ENCODE measurements at places on chromosomes 13 and 19.

GRCh38 chr13:89432997-89433396 lies 1761.8 kb downstream of the SLITRK5 start:
- no peak for DNase-seq

DNA sequence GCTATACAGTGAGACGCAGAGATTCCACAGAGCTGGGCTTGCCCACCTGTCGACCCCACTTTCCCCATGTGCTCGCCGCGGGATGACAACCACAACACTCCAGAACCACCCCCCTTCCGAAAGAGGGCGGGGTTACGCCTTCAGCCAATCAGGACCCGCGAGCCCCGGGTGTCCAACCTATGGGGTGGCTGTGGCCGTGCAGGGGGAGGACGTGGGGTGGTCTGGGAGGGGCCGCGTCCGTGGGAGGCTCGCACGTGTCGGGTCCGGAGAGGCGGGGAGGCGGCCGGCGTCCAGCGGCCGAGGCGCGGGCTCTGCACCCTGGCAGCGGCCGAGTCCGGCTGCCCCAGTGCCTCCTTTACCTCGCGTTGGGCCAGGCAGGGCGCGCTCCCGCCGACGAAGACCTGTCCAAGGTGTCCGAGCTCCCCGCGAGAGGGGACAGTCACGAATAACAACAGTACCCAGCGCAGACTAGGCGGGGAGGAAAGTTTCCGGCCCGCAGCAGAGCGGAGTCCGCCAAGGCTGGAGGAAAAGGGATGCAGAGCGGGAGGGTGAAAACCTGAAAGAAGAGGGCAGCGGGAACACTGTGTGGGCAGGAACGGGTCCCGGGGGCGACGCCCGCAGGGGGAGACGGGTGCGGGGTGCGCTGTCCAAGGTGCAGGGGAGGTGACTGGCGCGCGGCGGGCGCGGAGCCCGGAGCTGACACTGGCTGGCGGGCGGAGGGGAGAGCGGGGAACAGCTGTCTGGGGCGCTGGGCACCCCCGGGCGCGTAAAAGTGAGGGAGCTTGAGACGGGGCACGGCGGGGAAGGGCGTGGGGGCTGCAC lies 911 bp downstream of the ENOX1 start:
- no peak for DNase-seq

- DNase-seq, result no peak
Observed at GRCh38 chr13:50017819-50018218, 2.6 kb downstream of the KCNRG start.

DNA sequence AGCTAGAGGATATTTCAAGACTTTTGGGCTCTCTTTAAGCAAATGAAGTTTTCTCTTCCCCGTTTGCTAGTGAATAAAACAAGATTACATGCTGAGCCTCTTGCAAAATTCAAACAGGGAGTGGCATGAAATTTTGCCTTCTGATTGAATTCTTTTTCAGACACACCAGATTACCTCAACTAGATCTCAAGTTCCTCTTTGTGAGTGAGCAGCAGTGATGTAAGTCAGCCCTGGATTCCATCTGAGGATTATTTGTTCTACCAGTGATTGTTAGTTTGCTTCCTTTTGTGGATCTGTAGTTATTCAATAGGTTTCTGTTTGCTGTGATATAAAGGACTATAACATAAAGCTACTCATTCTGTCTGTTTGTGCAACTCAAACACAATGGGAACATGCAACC lies 407.7 kb downstream of the LMO7 start:
- DNase-seq, result no peak

DNA sequence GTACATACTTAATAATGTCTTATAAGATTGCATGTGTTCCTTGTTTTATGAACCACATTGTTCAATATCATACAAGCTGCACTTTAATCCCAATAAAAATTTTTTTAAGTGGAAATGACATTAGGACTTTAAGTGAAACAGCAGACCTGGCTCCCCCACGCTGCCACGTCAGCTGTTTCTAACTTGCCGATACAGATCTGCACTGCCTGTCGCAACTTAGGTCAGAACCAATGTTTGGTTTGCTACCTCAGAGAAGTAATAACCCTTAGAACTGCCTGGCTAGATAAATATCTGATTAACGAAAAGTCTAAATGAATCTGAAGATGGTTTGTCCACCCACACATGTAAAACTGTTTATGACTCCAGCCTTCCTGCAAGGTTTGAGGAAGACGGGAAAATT lies 327.5 kb upstream of the DACH1 start:
- no peak for DNase-seq

DNA sequence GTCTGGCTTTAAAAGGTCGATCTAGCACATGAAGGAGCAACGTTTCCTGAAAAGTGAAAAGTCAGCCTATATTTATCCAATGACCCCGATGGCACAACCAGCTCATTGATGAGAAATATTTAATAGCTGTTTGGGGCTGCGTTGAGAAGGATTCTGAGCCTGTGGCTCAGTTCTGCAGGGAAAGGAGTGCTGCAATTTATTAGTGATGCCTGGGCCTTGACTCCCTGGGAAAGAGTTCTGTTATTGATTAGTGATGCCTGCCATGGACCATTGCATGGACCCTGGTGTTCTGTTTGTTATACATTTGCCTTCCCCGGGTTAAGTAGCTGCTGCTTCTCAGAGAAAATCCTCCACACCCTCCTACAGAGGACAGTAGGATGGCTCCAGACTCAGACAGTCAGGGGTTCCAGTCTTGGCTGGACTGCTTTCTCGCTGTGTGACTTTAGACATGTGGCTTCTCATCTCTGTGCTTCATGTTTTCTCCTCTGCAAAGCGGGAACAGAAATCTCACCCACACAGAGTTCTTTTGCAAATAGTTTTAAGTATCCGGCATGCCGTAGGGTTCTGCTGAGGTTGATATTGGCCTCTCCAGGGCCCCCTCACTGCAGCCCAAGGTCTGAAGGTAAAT lies 17.7 kb upstream of the PTPRS start:
- no peak for DNase-seq

- DNase-seq, result no peak
Observed at GRCh38 chr13:30401347-30401746, 20.9 kb upstream of the UBE2L5 start.

DNA sequence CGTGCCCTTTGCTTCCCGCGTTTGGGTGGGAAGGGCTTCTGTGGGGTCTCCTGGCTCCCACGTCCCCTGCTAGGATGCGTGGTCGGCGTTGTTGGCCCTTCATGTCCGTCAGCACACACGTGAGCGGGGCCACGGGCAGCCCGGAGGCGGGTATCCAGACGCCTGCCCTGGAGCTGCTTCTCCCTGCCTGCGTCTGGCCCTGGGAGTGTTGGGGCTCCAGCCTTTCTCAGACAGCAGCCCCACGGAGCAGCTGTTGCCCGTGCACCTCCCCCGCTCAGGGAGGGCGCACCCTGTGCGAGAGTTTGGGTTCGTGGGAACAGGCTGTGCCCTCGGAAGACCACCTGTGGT lies 14.5 kb downstream of the DAZAP1 start:
- DNase-seq, result no peak

DNA sequence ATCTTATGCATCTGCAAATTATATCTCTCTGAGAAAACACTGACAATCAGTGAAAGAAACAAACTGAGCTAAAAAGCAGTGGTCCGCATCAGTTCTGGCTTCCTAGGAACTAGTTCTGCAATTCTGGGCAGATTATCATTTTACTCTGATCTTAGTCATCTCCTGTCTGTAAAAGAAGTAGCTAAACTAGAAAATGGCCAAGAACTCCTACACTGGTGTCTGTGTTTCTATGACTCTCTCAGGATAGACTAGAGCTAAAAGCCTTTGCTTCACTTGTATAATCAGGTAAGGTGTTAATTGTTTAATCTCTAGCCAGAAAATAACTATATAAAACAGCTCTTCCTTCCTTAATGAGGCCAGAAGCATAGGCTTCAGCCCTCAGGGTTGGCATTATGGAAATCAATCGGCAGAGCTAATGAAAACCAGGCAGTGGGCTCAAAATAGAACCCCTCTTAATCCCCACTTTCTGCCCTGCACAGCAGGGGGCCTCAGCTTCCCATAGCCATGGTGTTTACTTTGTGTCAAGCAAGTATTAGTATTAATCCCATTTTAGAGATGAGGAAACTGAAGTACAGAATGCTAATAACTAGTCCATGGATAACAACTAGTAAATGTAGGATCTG lies 459.2 kb downstream of the FGF14 start:
- DNase-seq, result no peak

DNA sequence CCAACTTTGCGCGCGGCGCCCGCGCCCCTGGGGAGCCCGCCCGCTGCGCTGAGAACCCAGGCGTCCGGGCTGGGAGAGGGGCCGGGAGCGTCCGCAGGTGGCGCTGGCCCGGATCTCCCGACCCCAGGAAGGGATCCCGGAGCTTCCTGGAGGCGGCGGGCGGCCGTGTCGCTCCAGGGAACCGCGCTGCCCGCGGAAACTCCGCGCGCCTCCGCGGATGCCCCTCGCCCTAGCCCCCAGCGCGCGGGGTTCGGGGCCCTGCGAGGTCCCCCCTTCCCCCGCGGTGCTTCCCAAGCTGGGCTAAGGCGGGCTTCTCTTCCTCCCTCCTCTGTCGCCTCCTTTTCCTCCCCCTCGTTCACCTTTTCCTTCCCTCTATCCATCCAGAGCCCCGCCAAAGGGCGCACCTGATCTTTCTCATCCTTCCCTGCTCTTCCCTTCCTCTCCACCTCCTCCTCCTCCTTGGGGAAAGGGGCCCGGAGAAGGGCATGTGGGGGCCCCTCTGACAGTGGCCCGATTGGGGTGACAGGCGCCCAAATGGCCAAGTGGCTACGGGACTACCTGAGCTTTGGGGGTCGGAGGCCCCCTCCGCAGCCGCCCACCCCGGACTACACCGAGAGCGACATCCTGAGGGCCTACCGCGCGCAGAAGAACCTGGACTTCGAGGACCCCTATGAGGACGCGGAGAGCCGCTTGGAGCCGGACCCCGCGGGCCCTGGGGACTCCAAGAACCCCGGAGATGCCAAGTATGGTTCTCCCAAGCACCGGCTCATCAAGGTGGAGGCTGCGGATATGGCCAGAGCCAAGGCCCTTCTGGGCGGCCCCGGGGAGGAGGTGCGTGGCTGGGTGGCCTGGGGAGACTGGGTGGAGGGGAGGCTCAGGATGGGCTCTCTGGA lies 710 bp downstream of the SHD start:
- no peak for DNase-seq

DNA sequence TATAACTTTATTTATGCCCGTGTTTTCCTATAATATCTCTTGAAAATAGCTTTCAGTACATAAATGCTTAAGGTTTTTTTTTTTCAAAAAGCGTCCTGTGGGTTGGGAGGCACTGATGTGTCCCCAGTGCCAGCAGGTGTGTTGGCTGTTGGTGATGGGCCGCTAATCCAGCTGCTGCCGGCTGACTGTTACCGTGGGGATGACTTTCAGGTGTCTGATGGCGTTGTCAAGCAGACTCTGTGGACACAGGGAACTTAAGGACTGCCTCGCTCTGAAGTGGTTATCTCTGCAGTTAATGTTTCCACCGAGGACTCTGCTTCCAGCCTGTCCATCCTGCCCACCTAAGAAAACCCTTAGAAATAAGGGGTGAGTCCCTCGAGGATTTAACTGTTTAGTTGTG lies 94.5 kb downstream of the ANKRD10 start:
- no peak for DNase-seq

DNA sequence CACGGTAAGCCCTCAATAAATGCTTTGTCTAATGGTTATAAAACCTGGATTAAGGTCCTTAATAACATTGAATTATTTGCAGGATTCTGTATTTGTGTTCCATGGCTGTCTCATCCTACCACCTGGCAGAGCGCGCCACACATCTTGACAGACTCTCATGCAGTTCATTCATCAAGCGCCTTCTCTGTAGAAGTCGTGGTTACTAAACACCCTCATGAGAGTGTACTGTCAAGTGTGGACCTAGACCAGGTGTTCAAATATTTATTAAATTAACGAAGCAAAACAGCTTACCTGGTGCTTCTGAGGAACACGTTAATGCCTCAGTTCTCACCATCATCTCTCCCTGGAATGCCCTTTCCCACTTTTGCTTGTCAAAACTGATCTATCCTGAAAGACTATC lies 13.1 kb upstream of the FBXL3 start:
- no peak for DNase-seq

GRCh38 chr19:18969931-18970659 lies 29.1 kb upstream of the HOMER3 start:
- DNase-seq, result no peak

DNA sequence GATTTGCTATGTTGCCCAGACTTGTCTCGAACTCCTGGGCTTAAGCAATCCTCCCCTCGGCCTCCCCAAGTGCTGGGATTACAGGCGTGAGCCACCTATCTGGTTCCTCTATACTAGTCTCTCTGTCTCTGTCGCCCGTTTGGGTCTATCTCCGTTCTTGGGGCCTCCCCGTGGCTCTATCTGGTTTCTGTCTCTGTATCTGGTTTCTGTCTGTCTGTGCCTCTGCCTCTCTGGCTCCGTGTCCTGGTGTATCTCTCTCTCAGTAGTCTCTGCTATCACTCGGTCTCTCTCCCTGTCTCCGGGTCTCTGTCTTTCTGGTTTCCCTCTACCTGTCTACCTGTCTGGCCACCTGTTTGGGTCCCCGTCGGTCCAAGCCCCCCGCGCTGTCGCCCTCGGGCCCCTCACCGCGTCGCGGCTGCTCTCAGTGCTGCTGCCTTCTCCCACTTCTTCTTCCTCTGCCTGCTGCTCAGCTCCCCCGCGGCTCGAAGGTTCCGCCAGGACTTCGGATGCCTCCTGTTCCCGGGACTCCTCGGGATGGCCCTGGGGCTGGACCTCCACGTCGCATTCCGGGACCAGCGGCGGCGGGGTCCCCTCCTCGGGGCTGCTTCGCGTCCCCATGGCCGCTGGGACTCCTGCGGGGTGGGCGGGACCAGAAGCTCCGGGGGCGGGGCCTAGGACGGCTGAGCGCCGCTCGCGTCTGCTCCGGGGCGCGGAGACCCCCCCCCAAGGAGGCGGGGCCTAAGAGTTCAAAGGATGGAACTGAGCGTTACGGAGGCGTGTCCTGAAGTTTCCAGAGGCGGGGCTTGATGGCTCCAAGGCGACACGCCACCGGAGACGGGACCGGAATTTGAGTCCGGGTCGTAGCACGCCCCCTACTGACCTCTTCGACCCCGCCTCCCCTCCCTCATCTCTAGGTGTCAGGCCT lies 783 bp downstream of the PHLDB3 start:
- DNase-seq, result peak; percentile 96

DNA sequence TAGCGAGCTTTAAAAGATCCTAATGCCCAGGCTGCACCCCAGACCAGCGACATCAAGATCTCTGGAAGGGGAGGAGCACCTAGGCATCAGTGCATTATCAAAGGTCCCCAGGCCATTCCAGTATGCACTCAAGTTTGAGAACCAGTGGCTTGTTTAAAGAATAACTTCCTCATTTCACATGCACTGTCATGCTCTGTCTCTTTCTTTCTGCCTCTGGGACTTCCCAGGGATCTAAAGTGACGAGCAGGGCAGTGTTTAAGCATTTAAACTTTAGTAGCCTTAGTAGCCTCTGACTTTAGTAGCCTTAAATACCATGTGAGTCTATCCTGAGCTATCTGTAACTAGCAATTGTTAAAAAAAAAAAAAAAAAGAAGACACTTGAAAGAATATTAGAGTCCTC lies 8.9 kb upstream of the FARP1 start:
- DNase-seq, result no peak

- DNase-seq, result no peak
Observed at GRCh38 chr13:28097503-28097902, 2.9 kb downstream of the FLT3 start.

DNA sequence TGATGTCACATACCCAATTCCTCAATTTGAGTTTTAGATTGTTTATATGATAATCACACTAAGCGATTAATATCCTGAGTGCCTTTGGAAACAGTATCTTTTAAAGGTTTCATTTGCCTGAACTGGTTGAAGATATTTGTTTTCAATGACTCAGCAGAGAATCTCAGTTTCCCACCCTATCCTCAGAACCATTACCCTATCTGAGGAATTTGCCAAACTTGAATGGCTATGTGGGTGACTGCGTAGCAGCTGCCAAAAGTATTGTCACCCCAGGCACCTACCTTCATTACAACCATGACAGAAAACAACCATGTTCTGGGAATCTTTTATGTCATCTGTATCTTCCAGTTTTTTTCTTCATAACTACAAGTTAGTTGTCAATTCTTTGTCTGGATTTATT lies 440.1 kb upstream of the NBEA start:
- DNase-seq, result no peak

Measured in central memory CD4-positive, alpha-beta T cell (primary cell).